Dermis blood vessel endothelial cell (primary cell): ENCODE measurements at places on chromosomes 3 and 15.

- no peak for DNase-seq
Measured at GRCh38 chr15:40270246-40270995, 12.4 kb downstream of the ANKRD63 start.

- DNase-seq: no peak
Measured at GRCh38 chr3:81452418-81452817, 309.0 kb downstream of the GBE1 start.

GRCh38 chr3:149494022-149494758 is 19.7 kb downstream of the TM4SF4 start:
- peak; percentile 90 for DNase-seq

GRCh38 chr3:13197795-13198194 is 124.6 kb upstream of the IQSEC1 start:
- DNase-seq: no peak

DNA sequence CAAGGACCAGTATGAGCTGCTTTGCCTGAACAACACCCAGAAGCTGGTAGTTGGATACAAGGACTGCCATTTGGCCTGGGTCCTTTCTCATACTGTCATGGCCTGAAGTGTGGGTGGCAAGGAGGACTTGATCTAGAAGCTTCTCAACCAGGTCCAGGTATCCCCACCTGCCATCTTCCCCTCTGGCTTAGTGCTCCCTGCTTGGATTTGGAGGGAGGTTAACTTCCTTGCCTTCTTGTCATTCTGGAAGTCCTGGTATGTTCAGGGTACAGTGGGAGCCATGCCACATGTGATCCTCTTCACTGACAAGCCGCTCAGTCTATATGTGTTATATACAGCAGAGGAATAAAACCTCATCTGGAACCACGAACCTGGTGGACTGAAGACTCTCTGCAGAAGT is 37.7 kb upstream of the TOPBP1 start:
- no peak for DNase-seq

DNA sequence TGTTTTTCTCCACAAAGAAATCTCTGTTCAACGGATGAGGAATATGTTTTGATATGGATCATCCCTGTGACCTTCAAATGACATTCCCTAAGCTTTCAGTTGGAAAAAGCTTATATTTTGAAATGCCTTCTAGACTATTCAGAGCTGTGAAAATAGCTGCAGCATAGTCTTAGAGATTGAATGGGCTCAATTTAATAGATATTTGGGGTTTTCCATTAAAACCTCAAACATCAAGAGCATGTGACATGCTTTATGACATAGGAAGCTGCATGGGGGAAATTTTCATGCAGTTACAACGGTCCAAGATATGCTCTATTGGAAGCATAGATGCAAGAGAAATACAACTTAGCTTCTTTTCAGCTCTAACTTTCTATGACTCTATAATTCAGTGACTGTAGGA is 102.8 kb downstream of the LSAMP start:
- DNase-seq: no peak

DNA sequence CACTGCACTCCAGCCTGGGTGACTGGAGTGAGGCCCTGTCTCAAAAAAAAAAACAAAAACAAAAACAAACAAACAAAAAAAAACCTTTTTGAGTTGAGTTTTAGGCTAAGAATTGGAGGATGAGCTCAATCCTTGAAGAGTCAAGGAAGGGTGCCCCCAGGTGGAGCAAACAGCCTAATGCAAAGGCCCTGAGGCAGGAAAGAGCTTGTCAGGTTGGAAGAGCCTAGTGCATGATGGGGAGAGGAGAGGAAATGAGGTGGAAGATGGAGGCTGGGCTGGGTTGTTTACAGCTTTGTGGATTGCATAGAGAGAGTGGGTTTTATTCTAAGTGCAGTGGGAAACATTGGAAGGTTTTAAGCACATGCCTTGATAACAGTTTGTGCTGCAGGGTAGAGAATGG is 2.1 kb upstream of the SNX22 start:
- peak; percentile 41 for DNase-seq

DNA sequence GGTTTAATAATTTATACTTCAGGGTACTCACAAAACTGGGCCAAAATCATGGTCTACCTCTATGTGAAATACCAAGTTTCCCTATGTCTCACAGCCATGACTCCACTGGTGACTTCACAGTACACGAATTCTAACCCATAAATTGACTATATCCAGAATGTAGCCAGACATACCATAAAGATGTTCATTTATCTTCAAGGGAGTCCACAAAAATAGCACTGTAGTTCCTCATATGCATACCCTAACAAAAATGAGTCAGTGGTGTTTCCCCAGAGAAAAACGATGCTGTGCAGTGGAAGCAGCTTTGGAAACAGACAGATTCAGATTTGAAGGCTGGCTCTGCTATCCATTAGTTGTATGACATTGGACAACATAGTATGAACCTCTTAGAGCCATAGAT is 438.8 kb downstream of the FHIT start:
- no peak for DNase-seq

DNA sequence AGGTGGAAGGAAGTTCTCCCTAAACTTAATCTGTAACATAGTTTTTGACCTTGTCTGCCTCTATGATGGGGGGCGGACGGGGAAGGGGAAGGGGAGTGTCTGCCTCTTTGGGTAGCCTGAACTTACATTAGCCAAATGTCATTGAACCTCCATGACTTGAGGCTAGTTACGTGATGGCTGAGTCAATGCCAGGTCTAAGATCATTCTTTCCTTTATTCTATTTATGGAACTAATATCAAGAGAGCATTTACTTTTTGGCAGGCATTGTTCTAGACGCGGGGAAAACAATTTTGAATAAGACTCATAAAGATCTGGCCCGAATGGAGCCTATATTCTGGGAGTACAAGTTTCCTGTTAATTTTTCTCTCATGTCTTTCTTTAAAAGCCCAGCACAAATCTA is 340.7 kb upstream of the C2CD4B start:
- peak; percentile 7 for DNase-seq

- no peak for DNase-seq
Measured at GRCh38 chr3:63563572-63563971, 88.9 kb upstream of the SNTN start.

DNA sequence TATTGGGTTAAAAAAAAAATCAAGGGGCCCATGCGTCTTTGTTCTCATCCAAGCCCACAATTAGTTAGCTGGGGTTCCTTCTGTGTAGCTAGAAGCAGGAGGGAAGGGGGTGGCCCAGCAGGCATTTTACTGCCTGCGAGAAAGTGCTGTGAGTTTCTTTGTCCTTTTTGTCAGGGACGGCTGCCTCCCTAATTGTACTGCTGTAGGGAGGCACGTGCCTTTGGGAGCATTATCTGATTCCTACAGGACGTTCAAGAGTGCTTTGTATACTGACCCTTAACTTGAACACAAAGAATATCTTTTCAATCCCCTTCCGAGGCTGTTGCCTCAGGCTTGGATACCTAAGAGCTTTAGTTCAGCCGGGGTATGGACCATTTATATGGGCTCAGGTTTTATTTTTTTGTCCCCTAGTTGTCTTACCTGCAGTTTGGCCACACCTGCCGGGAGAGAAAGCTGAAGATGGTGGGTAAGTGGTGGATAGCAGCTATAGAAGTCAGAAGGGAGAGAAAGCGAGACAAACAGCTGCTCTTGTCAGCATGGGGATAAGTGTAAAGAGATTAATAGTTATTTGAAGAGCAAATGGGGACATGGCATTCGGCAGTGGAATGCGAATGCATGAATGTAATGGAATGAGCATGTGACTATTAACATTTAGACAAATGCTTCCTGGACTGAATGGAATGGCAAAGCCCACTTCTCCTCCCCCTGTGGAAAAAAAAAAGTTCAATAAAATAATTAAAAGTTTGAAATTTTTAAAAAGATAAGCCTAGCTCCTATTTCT is 175.2 kb downstream of the TP63 start:
- no peak for DNase-seq
